Purkinje cell (primary cell): ENCODE measurements at places on chromosomes 3 and 15. TPM values are rescaled to one million over a fixed set of nuclear protein-coding genes. Genes with fewer than 3 reads are reported as not detected.

GASK1A gene
- 2.2 and 2.6 TPM in 2 replicates for polyA plus RNA-seq

MDFIC2 gene
- not detected in 2 replicates for polyA plus RNA-seq

TMEM45A gene
- polyA plus RNA-seq: 0.12 and 0.13 TPM in 2 replicates

C3orf49 gene
- polyA plus RNA-seq: 1.2 TPM in 1 of 2 replicates, not detected in the other

SLC28A1 gene
- polyA plus RNA-seq: not detected in 2 replicates
